ENCODE measurements at places on chromosomes 7 and 10. TPM values are rescaled to one million over a fixed set of nuclear protein-coding genes. Genes with fewer than 3 reads are reported as not detected.

DNA sequence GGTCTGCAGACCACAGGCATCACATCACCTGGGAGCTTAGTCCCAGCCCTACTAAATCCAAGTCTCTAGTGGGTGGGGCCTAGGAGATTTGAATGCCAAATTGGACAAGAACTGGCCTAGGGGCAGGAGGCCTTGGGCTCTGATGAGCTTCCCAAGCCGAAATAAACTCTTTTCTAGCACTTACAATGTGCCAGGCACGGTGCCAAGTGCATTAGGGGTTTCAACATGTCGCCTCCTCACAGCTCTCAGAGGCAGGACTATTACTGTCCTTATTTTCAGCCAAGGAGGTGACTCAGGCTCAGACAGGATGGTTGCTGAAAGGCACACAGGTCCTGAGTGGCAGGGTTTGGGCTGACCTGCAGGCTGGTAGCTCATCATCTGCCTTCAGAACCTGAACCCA, 9.2 kb upstream of the CPA1 start:
- no peak for DNase-seq
- H3K27me3 ChIP-seq, result no peaks in the 10 kb centered on the region
- no peak overlapping the region for H3K4me3 ChIP-seq
- peaks cover 60% of the 10 kb centered on the region for H3K4me1 ChIP-seq

GRCh38 chr7:157848508-157849340, 511.9 kb downstream of the DNAJB6 start:
- H3K27me3 ChIP-seq, result no peaks in the 10 kb centered on the region
- H3K4me1 ChIP-seq, result no peaks in the 10 kb centered on the region
- H3K4me3 ChIP-seq, result no peak overlapping the region
- DNase-seq, result no peak

- H3K4me3 ChIP-seq, result no peak overlapping the region
- peak overlapping the region; percentile 25 for H3K27ac ChIP-seq
- no peak for DNase-seq
- no peaks in the 10 kb centered on the region for H3K36me3 ChIP-seq
- no peaks in the 10 kb centered on the region for H3K4me1 ChIP-seq
Observed at GRCh38 chr7:120052884-120053382, 220.0 kb upstream of the KCND2 start.

HYAL4 gene
- total RNA-seq, result not detected

FAM180A gene
- total RNA-seq, result 0.32 TPM

Data from pancreas (tissue), 10 donors.